Astrocyte of the spinal cord (primary cell): ENCODE measurements at places on chromosomes 3 and 15.

DNA sequence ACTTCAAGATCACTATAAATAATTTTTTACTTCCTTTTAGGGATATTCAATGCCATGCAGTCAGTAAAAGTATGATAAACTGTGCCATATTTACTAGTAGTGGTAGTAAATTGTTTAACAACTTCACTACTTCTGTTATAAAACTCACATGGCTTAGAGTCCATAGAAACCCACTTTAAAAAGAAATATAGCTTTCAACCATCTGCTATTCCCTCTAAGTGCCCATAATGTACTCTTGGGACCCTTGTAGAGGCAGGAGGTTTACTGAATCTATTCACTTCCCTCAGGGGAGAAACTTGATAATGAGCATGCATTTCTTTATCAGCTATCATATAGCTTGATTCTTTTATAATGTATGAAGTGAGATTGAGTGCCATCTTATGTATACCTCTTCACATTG, 1448.4 kb upstream of the ALCAM start:
- DNase-seq, result no peak

DNA sequence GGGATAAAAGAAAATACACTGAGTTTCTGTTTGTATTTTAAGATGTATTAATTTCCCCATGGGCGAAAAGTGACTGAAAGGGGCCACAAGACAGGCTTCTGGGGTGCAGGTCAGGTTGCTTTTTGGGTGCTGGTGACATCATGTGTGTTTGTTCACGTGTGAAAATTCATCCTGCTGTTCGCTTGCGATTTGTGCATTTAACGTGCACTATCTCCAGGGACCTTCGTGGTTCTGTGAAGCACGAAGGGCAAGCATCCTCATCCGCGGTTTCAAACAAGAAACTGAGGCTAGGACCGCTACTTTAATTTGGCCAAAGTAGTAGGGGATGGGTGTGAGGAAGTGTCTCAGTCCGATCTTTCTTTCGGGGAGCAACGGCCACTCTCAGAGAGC, 1.6 kb upstream of the SMAD6 start:
- no peak for DNase-seq

DNA sequence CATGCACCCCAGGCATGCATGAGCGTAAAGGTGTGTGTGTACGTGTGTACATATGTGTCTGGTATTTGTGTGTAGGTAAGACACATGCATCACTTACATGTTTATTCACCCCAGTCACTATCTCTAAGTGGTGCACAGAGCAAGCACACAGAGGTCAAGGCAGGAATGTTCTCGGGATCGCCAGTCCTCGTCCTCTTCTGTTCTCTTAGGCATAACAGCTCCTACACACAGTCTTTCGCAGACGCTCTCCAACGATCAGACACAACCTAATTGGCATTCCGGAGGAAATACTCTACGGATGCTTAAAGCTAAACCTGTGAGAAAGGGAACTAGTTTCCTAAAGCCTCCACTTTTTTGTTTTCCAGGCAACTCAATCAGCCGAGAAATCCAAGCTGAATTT, 95.9 kb downstream of the ADAMTS17 start:
- DNase-seq, result no peak

DNA sequence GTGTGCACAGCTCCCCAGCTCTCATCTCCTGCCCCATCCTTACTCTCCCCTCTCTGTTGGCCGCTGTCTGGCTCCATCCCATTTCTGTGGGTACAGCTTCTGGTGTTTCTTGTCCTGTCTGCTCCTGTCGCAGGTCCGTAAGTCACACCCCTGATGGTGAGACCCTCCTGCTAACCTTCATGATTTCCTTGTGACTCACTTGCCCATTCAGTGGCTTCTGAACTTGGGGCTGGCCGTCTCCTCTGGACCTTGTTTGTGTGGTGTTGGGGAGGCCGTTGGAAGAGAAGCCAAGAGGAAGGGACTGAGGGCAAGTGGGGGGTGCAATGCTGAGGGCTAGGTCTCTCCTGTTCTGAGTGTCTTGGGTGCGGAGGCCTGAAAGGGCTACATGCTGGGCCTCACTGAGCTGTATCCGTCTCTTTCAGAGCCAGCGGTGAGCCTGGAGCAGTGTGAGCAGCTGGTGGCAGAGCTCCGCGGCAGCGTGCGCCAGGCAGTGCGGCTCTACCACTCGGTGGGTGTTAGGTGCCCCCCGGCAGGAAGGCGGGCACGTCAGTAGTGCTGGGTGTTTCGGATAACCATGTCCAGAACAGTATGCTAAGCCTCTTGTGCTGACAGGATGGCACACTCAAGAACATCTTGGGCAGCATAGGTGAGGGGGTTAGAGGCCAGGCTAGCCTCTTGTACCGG, 3.7 kb upstream of the JMJD7 start:
- DNase-seq, result no peak

- no peak for DNase-seq
Observed at GRCh38 chr3:160874736-160875135, 118.7 kb downstream of the PPM1L start.

DNA sequence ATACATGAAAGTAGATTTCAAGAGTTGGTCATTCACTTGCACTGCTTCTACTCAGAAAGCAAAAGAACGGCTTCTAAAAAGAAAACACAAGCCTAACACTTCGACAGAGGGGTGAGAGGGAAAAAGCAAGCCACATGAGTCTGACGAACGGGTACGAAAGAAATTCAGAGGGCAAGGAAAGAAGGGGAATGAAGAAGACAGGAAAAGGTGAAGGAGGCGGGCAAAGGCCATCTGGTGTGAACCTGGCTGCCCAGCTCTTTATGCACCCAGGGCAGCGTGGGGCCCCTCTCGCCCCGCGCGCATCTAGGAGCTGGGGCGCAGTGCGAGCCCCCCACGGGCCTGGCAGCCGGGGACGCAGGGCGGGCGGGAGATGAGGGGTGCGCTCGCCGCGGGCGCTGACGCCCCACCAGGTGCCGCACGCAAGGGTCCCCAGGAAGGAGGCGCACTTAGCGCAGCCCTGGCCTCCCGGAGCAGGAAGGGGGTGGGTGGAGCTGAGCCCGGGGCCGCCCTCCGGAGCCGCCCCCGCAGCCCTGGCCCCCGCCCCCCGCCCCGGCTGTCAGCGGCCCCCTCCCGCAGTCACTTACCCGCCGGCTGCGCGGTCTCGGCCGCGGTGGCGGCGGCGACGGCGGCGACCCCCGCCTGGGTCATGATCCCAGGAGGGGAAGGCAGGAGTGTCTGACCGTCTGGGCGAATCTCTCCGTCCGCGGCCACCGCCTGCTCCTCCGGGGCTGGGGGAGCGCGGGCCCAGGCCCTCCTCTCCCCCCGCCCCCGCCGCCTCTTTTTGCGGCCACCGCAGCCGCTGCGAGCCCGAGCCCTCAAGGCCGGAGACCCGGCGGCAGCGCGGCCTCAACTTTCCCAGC, at the start of gene USF3:
Gene USF3, minus strand, starts transcription at position 857 of the 860 bp plus-strand sequence. CDS start 21,764 bp downstream, outside the sequence.
- DNase-seq, result peak; percentile 52

- DNase-seq, result no peak
Observed at GRCh38 chr3:38099518-38099917, 37.4 kb downstream of the ACAA1 start.

GRCh38 chr15:41104234-41104633, 11.8 kb downstream of the INO80 start:
- peak; percentile 65 for DNase-seq

DNA sequence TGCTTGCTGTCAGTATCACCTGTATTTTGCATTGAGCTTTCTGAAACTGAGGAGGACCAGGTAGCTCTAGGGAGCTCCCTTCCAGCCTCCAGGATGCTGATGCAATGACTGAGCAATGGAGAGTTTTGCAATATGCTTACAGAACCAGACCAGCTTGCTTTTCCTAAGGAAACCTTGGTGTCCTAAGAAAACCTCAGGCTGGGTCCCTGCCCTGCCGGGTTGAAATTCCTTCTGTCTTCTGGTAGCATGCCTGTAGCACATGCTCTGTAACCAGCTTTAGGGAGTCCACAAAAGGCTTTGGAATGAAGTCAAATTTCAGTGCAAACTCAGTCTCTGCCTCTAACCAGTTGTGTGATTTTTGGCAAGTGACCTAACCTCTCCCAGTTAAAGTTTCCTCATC, 65.8 kb upstream of the GSK3B start:
- peak; percentile 96 for DNase-seq

DNA sequence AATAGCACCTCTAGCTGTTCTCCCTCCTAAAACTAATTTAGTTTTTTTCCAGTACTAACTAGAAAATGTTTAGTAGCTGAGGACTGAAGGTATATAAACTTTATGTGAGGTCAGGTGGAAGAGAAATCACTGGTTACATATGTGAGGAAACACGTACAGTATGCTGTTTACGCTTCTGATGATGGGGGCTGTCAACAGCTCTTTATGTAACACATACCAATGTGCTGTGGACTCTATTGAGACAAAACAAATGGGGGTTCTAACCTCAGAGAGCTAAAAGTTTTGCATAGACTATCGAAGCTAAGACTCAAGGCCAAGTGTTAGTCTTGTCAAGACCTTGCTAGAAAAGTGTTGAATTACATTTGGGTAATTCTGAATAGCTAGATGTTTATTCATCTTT, 107.5 kb downstream of the SYNPR start:
- no peak for DNase-seq

- no peak for DNase-seq
Observed at GRCh38 chr3:48672522-48672921, 9.8 kb upstream of the CELSR3 start.

DNA sequence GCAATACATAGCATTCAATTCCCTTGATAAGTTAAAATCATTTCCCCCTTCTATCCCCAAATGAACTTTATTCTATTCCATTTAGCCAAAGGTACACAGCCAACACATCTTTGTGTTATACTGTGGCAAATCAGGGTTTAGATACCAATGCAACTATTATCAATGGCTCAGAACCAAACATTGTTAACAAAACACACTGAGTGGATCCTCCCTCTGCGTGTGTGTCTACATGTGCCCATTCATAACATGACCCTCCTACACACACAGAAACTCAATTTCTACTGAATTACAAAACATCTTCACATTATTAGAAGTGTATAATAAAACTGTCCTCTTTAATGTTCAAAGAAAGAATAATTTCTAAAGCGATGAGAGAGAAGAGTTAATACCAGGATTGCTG, 1.3 kb downstream of the TTBK2 start:
- no peak for DNase-seq

DNA sequence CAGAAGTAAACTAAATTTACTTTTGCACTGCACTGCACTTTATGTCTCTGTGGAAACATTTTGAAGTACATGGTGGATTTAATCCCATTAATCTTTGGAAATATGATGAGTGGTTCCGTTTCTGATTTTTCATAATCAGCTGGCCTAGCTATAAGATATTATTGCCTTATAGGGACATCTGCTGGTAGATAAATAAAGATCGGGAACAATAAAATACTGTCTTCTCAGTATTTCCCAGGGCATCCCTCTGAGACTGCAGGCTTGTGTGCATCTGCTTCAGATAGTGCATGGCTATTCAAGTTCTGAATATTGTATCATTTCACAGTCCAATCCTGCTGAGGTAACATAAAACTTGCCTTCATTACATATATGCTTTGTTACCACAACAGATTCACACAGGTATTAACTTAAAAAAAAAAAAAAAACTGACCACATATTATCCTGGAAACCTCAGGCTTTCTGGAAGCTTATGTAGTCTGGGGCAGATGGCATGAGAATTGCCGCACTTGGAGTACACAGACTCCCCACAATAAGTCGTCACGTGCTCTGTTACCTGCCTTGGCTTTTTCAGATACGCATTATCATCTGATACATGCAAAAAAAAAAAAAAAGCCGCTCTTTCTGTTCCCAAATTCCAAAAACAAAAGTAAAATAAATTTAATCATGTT, 330.8 kb upstream of the AGTR1 start:
- DNase-seq, result peak; percentile 29

- no peak for DNase-seq
Observed at GRCh38 chr3:153169793-153170383, 7.9 kb downstream of the RAP2B start.

DNA sequence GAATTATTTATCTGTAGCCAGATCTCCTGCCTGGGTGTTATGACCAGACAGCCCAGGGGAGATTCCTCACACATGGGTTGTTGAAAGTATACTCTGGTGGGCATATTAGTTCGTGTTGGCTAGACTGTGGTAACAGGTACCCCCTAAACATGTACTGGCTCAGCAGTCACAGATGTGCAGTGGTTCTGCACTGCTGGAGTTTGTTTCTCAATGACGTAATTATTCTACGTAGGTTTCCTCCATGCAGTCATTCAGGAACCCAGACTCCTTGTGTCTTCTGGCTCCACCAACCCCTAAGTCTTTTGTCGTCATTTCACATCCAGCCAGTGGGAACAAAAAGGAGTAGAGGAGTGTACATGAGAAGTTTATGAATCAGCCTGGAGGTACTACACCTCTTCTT, 16.2 kb downstream of the LSM3 start:
- no peak for DNase-seq

DNA sequence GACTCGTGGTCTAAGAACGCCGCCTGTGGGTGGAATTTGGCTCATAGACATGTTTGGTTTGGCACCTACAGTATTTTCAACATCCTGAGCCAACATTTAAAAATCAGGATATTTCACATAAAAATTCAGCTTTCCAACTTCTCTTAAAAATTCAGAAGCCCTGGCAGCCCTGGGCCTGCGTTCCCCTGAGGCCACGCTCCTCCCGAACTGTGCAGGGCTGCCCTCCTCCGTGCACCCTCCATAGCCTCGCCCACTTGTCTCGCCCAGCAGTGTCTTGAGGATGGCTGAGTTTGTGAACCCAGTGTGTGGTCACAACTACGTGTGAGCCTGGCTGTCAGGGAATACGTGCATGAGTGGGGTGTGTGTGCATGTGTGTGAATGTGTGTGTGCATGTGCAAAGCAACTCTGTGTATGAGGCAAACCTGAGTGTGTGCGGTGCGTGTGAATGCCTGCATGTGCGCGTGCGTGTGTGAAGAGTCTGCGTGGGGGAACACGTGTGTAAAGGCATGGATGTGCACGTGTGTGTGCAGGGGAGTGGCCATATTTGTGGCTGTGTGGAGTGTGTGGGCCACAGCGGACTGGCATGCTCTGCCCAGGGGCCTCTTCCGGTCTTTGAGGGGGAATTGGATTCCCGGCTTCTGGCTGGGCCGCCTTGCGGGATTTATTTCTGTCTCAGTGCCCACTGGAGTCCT, 30.9 kb downstream of the PTH1R start:
- peak; percentile 72 for DNase-seq

DNA sequence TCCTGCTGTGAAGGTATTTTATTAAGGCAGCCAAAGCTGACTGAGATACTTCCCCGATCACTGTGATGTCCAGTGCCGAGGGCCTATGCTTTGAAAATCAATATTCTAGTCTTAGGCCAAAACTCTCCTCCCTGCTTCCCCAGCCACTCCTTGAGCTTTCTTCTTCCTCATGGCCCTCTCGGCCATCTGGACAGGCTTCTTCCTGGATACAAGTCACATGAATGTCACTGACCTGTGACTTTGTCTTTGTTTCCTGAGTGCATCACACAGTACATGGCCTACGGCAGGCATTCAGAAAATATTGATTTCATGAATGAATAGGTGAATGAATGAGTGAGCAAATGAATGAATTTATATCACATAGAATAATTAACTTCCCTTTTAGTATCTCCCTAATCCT, 24.6 kb upstream of the HES1 start:
- DNase-seq, result no peak

GRCh38 chr15:85381850-85382751, 1.7 kb downstream of the AKAP13 start:
- no peak for DNase-seq

- DNase-seq, result peak; percentile 7
Observed at GRCh38 chr3:32106929-32107362, 526 bp downstream of the GPD1L start.
